MG63 (cell line): ENCODE measurements at places on chromosomes 6 and 20. TPM values are rescaled to one million over a fixed set of nuclear protein-coding genes. Genes with fewer than 3 reads are reported as not detected.

The GSTA2 gene
- 0.63 TPM in 1 of 2 replicates, not detected in the other for total RNA-seq

The SCUBE3 gene
- 2.5 and 4.2 TPM in 2 replicates for total RNA-seq

The MOXD1 gene
- total RNA-seq, result 1.9 and 2.9 TPM in 2 replicates

The TCEA2 gene
- 37.8 and 48.0 TPM in 2 replicates for total RNA-seq

The ADGRF5 gene
- total RNA-seq, result not detected in 2 replicates

The TBC1D32 gene
- 3.1 and 10.7 TPM in 2 replicates for total RNA-seq

The DNAH8 gene
- 1.2 TPM in 1 of 2 replicates, not detected in the other for total RNA-seq

The PRDM13 gene
- total RNA-seq, result 0.07 TPM in 1 of 2 replicates, not detected in the other

The SLC17A3 gene
- total RNA-seq, result 0.86 TPM in 1 of 2 replicates, not detected in the other

The TGM3 gene
- not detected in 2 replicates for total RNA-seq

The CST2 gene
- total RNA-seq, result not detected in 2 replicates

The HLA-F gene
- 8.0 and 12.9 TPM in 2 replicates for total RNA-seq

The HELZ2 gene
- total RNA-seq, result 26.4 and 34.4 TPM in 2 replicates

The STX7 gene
- 4.7 and 9.5 TPM in 2 replicates for total RNA-seq

The SLC35D3 gene
- not detected in 2 replicates for total RNA-seq

The CCR6 gene
- total RNA-seq, result not detected in 2 replicates

The RBL1 gene
- 11.1 and 18.3 TPM in 2 replicates for total RNA-seq

The C6orf141 gene
- 0.63 and 1.1 TPM in 2 replicates for total RNA-seq

The RHAG gene
- total RNA-seq, result not detected in 2 replicates

The PPP1R14C gene
- total RNA-seq, result 3.3 and 3.6 TPM in 2 replicates

The ZSCAN12 gene
- 0.64 and 0.95 TPM in 2 replicates for total RNA-seq

The UBE3D gene
- total RNA-seq, result 5.0 and 5.9 TPM in 2 replicates

The SIRPD gene
- total RNA-seq, result not detected in 2 replicates

The SLC32A1 gene
- total RNA-seq, result not detected in 2 replicates
